ENCODE measurements at places on chromosomes 2 and 18.

GRCh38 chr2:121994238-121995206 is 239.1 kb downstream of the TSN start:
- no peak for DNase-seq

GRCh38 chr18:13287372-13287771 is 68.8 kb downstream of the LDLRAD4 start:
- DNase-seq = no peak

- DNase-seq = no peak
These were observed 219.1 kb downstream of the CALCRL start for GRCh38 chr2:187228986-187229385.

GRCh38 chr2:128487650-128488387 is 169.2 kb upstream of the HS6ST1 start:
- DNase-seq = no peak

DNA sequence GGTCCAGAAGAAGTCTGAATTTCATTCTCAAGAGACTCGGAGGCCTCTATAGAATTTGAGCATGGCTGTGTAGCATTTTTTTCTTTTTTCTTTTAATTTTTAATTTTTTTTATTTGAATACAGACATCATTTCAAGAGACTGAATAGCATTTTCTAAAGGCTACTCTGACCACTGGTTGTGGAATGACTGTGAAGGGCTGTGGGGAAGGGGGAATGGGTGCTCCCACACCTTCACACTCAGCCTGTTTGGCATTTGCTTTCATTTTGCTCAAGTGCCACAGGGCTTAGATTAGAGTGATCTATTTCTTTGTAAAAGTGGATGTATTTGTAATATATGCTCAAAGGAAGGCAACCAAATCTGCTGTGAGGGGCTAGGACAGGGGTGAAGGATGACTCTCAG is 142.0 kb upstream of the SPOPL start:
- no peak for DNase-seq

DNA sequence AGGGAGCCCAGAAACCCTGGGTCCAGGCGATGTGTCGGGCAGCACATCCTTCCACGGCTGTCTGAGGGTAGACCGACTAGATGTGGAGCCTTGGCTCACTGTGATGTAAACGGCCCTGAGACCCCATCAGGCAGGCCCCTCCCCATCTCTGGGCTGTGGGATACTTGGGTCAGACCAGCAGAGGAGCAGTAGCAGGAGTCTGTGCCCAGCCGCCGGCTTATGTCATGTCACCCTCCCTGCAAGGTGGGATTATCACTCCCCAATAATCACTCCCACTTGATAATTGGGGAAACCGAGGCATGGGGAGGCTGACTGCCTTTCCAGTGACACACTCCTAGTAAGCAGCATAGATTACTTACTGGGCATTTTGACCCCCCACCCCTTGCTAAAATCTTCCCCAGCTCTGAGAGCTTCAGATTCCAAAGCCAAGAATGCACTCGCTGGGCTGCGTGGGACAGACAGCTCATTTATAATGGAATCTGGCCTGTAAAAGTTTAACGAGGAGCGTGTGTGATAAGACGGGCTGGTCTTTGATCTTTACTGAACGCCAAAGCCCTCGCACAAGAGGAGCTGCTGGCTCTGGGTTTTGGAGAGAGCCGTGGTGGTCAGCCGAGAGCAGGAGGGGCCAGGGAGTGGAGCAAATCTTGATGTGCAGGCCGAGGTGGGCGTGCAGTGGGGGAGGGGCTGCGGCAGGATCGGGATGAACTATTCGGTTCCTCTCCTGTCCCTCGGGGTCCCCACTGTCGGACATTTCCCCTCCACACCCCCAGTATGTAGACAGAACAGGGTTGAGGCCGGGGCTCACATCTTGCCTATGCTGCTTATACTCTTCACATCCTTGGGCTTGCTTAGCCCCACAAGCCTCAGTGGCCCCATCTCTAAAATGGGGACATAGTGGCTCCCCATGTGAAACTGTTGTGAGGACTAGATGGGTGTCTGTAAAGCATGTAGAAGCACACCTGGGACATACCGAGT is 200.0 kb downstream of the GLI2 start:
- DNase-seq = no peak

GRCh38 chr18:49342690-49343089 is 117.8 kb downstream of the DYM start:
- no peak for DNase-seq

DNA sequence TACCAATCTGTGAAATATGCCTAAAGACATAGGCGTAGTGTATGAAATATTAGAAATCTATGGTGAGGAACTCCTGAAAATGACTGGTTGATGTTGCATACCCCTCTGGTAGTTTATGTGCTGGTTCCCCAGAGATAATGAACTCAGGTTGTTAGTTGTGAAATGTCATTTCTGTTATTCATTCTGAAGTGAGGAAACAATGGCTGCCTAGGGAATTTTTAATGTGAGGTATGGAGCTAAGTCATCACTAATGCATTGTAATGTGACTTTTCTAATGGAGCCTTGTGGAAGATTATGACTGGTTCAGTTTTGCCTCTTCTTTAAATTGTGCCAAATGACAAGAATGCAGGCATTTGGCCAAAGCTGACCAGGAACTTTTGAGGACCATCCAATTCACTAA is 61.6 kb upstream of the RAB27B start:
- no peak for DNase-seq

GRCh38 chr2:106159866-106160785 is 34.0 kb downstream of the UXS1 start:
- DNase-seq = peak; percentile 53

GRCh38 chr2:47225061-47225783 is 70.1 kb upstream of the STPG4 start:
- no peak for DNase-seq

DNA sequence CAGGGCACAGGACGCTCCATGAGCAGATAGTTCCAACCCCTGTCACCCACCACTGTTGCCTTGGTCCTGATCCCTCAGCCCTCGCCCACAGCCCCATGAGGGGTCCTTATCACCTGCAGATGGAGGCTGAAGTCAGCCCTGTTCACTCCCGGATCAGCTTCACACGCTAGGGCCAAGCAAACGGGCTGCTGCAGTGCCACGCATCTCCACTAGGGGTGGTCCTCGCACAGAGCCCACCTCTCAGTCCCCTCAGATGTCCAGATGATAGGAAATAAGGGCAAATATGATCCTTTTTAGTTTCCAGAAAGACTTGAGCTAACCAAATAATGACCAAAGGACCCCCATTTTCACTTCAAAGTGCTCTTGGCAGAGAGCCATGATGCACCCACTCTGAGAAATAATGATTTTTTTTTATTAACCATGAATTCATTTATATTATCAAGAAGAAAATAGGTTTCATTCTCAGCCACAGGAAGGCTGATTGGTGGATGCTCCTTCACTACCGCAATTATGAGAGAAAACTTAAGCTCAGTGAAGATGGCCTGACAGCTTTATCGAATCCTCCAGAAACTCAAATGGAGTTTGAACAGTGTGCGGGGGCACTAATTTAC is 71.9 kb upstream of the KLHL29 start:
- no peak for DNase-seq

- DNase-seq = no peak
These were observed 662.1 kb downstream of the LRP1B start for GRCh38 chr2:141468761-141469160.

GRCh38 chr2:215313255-215313613 is 1.4 kb downstream of the ATIC start:
- DNase-seq = no peak

DNA sequence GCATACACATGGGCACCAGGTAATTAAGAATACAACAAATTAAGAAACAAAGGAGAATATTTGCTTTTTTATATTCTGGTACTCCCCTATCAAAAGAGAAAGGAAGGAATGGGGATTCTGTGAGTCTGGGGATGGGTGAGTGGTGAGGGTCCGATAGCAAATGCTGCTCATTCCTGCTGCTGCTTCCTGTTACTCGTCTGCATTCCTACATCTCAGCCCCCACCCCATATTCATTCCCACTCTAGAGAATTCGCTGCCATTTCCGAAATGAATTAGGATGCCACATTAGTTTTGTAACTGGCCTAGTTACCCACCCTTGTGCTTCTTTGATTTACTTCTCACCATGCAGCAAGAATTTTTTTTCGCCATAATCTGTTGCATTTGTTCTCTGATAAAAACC is 1905.3 kb upstream of the PIK3C3 start:
- no peak for DNase-seq

- DNase-seq = no peak
These were observed 466.2 kb upstream of the HNRNPA3 start for GRCh38 chr2:176746411-176746810.

- DNase-seq = no peak
These were observed 6.6 kb upstream of the BARD1 start for GRCh38 chr2:214816008-214816533.

DNA sequence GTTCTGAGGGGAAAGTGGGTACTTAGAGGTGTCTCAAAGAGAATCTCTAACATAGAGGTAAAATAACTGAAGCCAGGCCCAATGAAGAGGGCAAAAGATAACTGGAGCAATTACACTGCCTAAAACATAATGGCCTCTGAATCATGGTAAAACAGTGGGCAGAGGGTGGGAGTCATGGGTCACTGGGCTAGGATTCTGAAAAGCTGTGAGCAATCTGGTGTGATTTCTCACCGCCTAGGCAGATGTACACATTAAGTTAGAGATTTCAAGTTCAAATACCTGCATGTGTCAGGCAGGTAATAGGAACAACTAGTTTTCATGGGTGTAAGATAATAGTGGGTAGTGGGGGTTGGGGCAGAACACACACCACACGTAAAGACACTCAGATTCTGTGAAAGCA is 45.6 kb downstream of the INSIG2 start:
- no peak for DNase-seq

- no peak for DNase-seq
These were observed 335.1 kb downstream of the CYRIA start for GRCh38 chr2:16330571-16330970.

DNA sequence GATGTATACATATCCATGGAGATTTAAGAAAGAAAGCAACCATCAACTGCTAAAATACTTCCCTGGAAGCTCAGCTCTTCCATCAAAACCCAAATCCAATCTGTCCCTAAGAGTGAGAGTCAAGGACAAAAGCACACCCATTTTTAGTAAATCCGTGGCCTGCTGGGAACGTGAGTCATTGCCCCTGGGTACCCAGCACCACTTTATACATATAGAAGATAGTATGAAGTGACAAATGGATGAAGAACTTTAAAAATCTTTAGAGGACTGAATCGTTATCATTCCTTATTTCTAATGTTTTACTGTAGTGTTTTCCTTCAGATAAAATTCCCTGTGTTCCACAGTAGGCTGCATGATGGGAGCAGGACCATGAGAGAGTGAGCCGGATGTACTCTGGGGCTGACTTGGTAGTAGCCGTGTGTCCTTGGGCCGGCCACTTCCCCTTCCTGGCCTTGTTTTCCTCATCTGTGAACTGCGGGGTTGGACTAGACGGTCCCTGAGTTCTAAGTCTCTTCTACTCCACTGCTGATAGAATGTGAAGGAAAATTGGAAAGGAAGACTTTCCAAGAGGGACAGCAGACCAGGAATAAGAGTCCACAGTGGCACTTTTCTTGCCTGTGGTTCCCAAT is 28.5 kb upstream of the CEP68 start:
- DNase-seq = no peak

DNA sequence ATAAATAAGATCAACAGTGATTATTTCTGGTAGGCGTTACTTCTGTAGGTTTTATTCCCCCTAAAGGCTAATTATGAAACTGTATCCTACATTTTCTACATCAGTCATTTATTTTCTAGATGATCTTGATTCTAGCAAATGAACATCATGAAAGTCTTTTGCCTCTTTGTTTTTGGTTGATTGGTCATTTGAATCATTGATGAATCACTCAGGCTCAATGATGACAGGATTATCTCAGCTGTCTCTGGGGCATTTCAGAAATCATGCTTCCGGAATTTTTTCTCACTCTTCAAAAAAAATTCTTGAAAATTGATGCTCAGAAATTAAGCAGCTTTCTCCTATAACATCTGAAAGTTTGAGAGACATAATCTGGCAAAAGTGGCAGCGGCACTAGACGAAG is 298.9 kb upstream of the TCF4 start:
- no peak for DNase-seq

DNA sequence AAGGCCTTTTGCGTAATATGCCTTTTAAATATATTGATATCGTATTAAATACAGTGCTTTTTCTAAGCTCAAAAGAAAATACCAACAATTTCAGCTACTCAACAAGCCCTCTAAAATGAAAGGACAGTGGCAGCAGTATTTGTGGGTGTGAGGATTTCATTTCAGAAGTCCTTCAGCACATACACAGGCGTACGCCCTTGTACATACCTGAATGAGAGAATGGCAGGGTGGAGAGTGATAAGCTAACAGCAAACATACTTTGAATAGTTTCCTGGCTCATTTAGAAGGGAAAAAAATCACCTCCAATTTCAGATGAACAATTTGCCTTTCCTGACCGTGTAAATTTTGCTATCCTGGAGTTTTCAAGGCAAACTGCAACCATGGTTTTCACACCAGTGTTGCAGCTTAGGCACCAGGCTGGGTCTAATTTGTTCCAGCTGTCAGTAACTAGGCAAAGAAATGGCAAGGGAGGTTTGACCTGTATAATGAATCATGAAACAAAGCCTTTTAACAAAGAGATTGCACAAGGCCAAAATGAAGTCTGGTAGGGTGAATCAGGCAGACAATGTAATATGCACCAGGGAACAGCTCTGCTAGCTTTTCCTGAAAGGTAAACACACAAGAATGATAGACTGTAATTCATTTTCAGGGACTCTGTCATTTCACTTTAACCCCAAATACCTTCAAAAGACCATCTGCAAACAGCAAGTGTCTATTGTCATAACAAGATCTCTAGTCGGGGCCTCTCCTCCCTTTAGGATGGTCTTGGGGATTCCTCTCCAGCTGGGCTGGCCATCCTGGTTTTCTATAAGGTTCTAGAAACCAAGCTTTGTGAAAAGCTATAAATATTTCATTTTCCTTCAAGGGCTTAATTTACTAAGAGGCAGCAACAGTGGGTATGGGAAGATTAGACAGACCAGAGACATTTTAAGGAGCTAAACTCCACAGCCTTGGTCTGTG is 11.5 kb downstream of the ANKRD29 start:
- no peak for DNase-seq

- DNase-seq = no peak
These were observed 128.5 kb downstream of the QPCT start for GRCh38 chr2:37472959-37473358.

DNA sequence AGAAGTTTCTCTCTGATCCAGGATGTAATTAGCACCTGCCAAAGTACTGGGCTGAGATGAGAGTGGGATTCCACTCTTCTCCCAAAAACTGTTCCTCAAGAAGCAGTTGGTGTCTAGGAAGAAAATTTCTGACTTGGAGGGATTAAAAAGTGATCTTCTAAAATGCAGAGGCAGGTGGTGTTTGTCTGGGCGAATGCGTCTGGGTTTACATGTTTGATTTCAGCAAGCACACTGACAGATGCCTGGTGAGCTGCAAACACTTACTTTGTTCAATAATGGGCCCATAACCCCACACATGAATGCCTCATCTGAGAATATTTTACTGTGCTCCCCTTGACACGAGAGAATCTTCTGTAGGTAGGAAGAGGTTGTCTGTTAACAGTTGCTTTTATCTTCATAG is 24.3 kb upstream of the KCNF1 start:
- no peak for DNase-seq

DNA sequence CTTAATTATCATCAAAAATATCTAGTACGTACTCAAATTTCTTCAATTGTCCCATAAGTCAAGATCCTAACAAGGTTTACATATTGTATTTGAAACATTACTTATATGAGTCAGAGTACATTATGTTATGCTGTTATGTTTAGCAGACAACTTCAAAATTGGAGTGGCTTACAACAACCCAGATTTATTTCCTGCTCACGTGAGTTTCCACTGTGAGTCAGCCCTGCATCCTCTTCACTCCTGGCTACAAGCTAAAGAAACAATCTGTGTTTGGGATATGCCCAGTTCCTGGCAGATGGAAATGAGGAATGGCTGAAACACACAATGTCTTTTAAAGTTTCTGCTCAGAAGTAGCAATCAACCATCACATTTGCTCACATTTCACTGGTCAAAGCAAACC is 31.5 kb upstream of the TANC1 start:
- DNase-seq = no peak

Data from T-helper 2 cell treated with Interferon-gamma antibody and Interleukin-4, amounts not matched to agents 5 μg/mL and 100 μg/mL, for 36 hours (primary cell).